ENCODE measurements at places on chromosomes 13 and 19.

DNA sequence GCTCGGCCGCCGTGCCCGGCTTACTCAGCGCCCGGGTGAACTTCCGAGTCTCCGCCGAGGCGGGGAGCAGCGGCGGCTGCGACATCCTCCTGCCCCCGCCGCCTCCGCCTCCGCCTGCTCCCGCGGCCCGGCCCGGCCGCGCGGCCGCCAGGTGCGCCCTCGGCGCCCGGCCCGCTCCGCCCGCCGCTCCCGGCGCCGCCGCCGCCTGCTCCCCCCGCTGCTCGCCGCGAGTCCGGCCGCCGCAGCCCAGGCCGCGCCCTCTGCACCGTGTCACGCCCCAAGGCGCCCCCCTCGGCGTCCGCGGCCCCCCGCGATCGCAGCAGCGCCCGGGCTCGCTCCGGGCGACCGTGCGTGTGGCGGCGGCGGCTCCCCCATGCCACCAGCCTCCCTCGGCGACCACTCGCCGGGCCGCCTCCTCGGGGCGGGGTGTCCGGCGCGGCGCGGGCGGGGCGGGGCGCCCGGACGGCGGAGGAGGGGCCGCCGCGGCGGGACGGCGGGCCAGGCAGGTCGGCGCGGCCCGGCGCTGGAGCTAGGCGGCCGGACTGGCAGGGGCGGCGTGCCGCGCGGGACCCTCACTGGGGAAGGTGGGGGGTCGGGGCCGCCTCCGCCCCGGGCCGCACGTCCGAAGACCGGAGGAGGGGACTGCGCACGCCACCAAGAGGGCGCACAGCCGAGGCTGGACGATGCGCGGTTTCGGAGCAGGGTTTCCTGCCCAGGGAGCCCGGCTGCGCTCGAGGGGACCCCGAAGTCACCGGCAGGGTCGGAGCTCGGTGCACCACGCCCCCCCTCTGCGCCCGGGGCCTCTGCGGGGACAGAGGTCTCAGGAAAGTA, 108.6 kb upstream of the DOCK9 start:
- peak; percentile 84 for DNase-seq

DNA sequence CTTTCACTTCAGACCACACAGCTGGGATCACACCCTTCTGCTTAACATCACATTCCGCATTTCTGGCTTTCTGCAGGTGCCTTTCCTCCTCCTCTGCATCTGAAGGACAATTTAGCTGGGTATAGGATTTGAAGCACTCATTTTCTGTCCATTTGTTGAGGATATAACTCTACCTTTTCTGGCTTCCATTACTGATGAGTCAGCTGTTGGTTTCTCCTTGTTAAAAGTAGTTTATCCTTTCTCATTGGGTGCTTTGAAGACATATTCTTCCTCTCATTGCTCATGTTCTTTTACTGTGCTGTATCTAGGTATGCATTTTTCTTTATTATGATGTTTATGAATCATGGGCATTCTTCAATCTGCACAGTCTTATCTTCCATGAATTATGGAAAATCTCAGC, 199.3 kb upstream of the SOX1 start:
- DNase-seq, result no peak

DNA sequence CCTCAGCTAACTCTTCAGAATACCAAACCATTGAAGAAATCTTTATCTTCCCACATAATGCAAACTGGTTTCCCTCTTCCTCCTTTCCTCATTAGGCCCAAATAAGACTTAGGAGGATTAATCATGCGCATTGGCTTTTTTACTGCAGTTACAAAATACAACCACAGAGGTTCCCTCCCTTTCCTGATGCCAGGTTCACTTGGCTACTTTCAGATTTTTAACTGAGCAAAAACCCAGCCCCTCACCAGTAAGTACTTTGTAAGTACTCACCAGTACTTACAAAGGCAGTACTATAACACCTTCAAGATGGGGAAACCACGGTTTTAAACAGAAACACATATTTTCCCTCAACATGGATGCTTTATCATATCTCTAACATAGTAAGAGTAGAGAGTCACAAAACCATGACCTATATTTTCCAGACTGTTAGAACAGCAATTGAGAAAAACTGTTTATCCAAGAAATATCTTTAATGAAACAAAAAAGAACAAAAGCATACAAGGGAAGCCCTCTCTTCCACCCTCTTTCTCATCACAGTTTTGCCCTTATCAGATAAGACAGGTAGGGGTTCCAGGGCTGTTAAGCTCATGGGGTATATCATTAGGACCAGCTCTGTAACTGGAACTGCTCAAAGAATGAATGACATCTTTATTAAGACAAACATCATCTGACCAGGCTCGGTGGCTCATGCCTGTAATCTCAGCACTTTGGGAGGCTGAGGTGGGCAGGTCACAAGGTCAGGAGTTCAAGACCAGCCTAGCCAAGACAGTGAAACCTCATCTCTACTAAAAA, 12.7 kb downstream of the FOXO1 start:
- no peak for DNase-seq

- DNase-seq, result peak; percentile 37
Observed at GRCh38 chr13:94617389-94618000, 15.8 kb downstream of the GPR180 start.

DNA sequence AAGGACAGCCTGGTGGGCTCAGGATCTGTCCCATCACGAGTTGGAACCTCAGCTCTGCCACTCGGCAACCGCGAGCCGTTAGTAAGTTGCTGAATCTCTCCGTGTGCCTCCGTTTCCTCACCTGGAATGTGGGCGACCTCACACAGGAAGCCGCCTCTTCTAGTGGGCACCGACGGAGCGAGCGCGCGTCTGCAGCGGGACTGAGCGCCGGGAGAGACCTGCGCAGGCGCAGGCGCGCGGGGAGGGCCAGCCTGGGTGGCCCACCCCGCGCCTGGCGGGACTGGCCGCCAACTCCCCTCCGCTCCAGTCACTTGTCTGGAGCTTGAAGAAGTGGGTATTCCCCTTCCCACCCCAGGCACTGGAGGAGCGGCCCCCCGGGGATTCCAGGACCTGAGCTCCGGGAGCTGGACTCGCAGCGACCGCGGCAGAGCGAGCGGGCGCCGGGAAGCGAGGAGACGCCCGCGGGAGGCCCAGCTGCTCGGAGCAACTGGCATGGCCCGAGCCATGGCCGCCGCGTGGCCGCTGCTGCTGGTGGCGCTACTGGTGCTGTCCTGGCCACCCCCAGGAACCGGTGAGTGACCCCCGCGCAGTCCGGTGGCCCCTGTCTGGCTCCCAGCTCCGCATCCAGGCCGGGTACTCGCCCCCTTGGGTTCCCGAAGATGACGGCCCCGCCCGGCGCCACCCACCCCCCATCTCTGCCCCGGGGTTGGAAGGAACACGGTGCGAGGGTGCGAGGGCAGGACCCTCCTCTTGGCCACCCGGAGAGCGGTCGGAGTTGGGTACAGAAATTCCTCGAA, at the start of gene PVR:
PVR (plus strand) TSS at position 306 of the 797 bp plus-strand sequence; CDS start at position 493, 187 bp downstream.
- DNase-seq, result peak; percentile 77

GRCh38 chr13:109875746-109876145, 89.4 kb upstream of the IRS2 start:
- no peak for DNase-seq

- no peak for DNase-seq
Observed at GRCh38 chr19:9901020-9901419, 35.3 kb downstream of the OLFM2 start.

DNA sequence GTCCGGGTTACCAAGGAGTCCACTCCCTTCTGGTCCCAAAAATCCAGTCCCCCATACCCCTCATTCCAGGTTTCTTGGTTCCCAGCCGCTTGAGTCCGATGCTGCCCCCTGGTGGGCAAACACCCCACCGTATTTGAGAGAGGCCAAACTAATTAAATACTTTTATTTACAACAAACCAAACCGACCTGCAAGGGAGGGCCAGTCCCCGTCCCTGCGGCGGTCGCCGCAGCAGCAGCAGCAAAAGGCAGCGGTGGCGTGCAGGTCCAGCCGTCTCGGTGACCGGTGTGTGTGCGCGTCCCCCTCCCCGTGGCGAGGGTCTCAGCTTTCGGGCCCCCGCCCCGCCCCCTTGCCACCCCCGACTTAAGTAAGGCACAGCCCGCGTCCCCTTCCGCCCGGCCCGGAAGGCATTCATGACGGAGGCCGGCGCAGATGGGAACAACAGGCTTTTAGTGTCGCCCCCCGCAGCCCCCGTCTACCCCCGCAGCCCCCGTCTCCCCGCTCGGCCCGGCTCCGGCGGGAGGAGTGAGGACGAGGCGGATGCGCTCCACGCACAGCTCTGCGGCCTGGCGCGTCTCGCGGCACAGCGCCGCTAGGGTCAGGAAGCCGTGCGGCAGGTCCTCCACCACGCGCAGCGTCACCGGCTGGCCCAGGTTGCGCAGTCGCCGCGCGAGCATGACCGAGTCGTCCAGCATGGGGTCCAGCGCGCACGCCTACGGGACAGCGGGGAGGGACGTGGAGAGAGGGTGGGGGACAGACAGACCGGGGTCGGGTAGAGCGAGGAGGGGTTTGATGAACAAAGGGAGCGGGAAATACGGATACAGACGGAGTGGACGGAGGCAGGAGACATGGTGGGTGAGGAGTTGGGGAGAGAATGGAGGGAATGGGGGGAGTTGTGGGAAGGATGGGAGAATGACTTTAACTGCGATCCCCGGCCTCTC, 11.5 kb upstream of the CNFN start:
- peak; percentile 66 for DNase-seq

DNA sequence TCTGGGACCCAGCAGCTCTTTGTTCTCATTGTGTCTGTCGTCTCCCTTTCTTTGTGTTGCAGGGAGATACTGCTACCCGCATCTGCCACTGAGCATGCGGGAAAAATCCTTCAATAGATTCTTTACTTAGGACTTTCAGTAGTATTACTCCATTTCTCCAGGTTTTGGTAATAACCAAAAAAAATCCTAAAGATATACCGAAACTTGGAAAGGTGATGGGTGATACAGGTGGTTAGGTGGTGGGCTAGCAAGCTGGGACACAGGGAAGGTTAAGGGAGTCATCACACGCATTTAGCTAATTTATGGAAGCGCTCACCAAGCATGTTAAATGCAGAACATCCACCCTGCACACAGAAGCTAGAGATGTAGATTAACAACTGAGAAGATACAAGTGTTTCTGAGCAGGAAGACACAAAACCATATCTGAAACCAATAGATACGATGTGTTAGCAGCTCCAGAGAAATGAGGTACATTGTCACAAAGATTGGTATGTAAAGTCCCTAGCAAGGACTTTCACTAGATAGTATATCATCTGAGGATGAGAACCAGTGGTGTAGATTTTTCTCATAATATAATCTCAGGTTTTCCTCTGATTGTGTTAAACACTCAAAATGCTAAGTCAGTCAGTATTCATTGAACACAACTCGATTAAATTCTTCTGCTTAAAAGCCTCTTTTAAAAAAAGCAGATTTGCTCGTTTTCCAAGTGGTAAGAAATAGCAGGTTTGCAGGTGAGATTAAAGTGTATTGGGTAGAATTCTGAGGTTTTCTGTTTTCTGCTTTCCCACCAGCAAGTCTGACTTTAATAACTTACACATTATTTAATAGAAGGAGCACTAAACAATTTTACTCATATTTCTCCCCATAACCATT, 1.2 kb upstream of the SLAIN1 start:
- DNase-seq, result peak; percentile 70

DNA sequence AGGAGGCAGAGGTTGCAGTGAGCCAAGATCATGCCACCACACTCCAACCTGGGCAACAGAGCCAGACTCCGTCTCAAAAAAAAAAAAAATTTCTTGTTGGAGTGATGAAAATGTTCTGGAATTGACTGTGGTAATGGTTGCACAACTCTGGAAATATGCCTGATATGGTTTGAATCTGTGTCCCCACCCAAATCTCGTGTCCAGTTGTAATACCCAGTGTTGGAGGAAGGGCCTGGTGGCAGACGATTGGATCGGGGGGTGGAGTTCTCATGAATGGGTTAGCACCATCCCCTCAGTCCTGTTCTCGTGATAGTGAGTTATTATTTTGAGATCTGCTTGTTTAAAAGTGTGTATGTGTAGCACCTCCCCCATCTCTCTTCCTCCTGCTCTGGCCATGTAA, 41.1 kb upstream of the MAP3K10 start:
- DNase-seq, result no peak

- no peak for DNase-seq
Observed at GRCh38 chr19:1673645-1674292, 21.4 kb upstream of the TCF3 start.

DNA sequence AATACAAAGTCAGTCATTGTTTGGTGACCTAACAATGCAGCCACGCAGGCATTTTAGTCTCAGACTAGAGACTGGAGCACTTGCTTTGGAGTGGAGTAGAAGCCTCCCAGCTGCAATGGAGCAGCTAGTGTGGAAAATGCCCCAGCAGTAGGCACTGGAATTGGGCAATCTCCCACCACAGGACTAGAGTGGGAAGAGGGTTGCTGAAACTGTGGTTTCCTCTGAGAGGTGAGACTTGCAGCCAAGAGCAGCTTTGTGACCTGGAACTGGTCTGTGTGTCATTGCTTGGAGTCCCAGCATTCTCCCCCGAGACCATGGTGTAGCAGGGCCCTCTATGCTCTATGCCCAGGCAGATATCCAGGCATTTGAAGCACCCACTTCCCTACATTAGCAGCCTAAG, 556.3 kb downstream of the UQCRFS1 start:
- no peak for DNase-seq

- DNase-seq, result no peak
Observed at GRCh38 chr13:47594833-47595232, 406.2 kb downstream of the SUCLA2 start.
